ENCODE measurements at places on chromosomes 2 and 18. TPM values are rescaled to one million over a fixed set of nuclear protein-coding genes. Genes with fewer than 3 reads are reported as not detected.

The MRPL30 gene
- 59.8 TPM for total RNA-seq

The GREB1L gene
- 6.0 TPM for total RNA-seq

The CCDC85A gene
- total RNA-seq, result 6.2 TPM

The MROH2A gene
- total RNA-seq, result not detected

The B3GNT7 gene
- 0.33 TPM for total RNA-seq

The BMP10 gene
- total RNA-seq, result not detected

The IL36B gene
- total RNA-seq, result not detected

The GBX2 gene
- 2.6 TPM for total RNA-seq

The AMER3 gene
- total RNA-seq, result not detected

The PNO1 gene
- 17.0 TPM for total RNA-seq

The RAMP1 gene
- not detected for total RNA-seq

The ALPG gene
- not detected for total RNA-seq

The CAPN14 gene
- not detected for total RNA-seq

The SCN3A gene
- total RNA-seq, result not detected

The RAB27B gene
- 0.10 TPM for total RNA-seq

The SCYGR5 gene
- total RNA-seq, result not detected

Data from vein endothelial cell (primary cell).